Dermis blood vessel endothelial cell (primary cell): ENCODE measurements at places on chromosomes 13 and 19. TPM values are rescaled to one million over a fixed set of nuclear protein-coding genes. Genes with fewer than 3 reads are reported as not detected.

LYPD3 gene
- 0.17 and 0.33 TPM in 2 replicates for total RNA-seq

CAB39L gene
- 8.3 and 8.7 TPM in 2 replicates for total RNA-seq

TPTE2 gene
- total RNA-seq = not detected in 2 replicates

GARIN5A gene
- 0.05 and 0.17 TPM in 2 replicates for total RNA-seq

SELENOV gene
- total RNA-seq = not detected in 2 replicates

SOX21 gene
- 0.37 TPM in 1 of 2 replicates, not detected in the other for total RNA-seq

CEACAM7 gene
- total RNA-seq = 0.17 TPM in 1 of 2 replicates, not detected in the other

POU2F2 gene
- total RNA-seq = 0.17 and 0.56 TPM in 2 replicates

TEAD2 gene
- total RNA-seq = 74.7 and 101 TPM in 2 replicates

CACNG6 gene
- total RNA-seq = 0.84 and 0.85 TPM in 2 replicates

TMEM190 gene
- total RNA-seq = not detected in 2 replicates

F10 gene
- not detected in 2 replicates for total RNA-seq

PTPRS gene
- 17.5 and 26.2 TPM in 2 replicates for total RNA-seq

ZSCAN5B gene
- total RNA-seq = not detected in 2 replicates

BSPH1 gene
- not detected in 2 replicates for total RNA-seq

FKBP8 gene
- 216 and 253 TPM in 2 replicates for total RNA-seq

SULT2A1 gene
- total RNA-seq = not detected in 2 replicates

LILRA6 gene
- not detected in 2 replicates for total RNA-seq

NCR1 gene
- total RNA-seq = not detected in 2 replicates

TTC9B gene
- total RNA-seq = not detected in 2 replicates

CPB2 gene
- not detected in 2 replicates for total RNA-seq

ERCC2 gene
- 16.3 and 24.5 TPM in 2 replicates for total RNA-seq

SIGLEC14 gene
- not detected in 2 replicates for total RNA-seq

SYDE1 gene
- 22.5 and 22.6 TPM in 2 replicates for total RNA-seq

CEACAM21 gene
- 3.2 and 9.4 TPM in 2 replicates for total RNA-seq

COL4A2 gene
- 1,112 and 1,320 TPM in 2 replicates for total RNA-seq

VSTM1 gene
- total RNA-seq = not detected in 2 replicates

CDC37 gene
- 367 and 370 TPM in 2 replicates for total RNA-seq

PLEKHF1 gene
- total RNA-seq = 12.3 and 14.2 TPM in 2 replicates

RNF6 gene
- total RNA-seq = 54.3 and 80.6 TPM in 2 replicates

TDRD3 gene
- total RNA-seq = 12.5 and 17.4 TPM in 2 replicates

NLRP9 gene
- total RNA-seq = not detected in 2 replicates

ABCA7 gene
- 9.4 and 10.0 TPM in 2 replicates for total RNA-seq

SWSAP1 gene
- 0.79 and 0.85 TPM in 2 replicates for total RNA-seq

ZNF331 gene
- 9.0 and 14.3 TPM in 2 replicates for total RNA-seq

ZNF541 gene
- 0.33 and 1.2 TPM in 2 replicates for total RNA-seq

EDNRB gene
- total RNA-seq = 112 and 119 TPM in 2 replicates

MUC16 gene
- total RNA-seq = under 0.01 TPM in 1 of 2 replicates, not detected in the other

GRIK5 gene
- 0.05 and 0.17 TPM in 2 replicates for total RNA-seq

ZNF524 gene
- total RNA-seq = 12.3 and 14.8 TPM in 2 replicates

PEPD gene
- 70.5 and 78.8 TPM in 2 replicates for total RNA-seq

PTPRH gene
- 0.17 and 0.19 TPM in 2 replicates for total RNA-seq

EFNB2 gene
- 60.1 and 121 TPM in 2 replicates for total RNA-seq

BRD4 gene
- 10.9 and 21.3 TPM in 2 replicates for total RNA-seq

OVOL3 gene
- not detected in 2 replicates for total RNA-seq

SIGLEC10 gene
- not detected in 2 replicates for total RNA-seq

ZSCAN4 gene
- total RNA-seq = not detected in 2 replicates

CCL25 gene
- total RNA-seq = not detected in 2 replicates

KASH5 gene
- not detected in 2 replicates for total RNA-seq

FBXO17 gene
- 15.6 and 17.9 TPM in 2 replicates for total RNA-seq

MTRF1 gene
- 11.7 and 14.5 TPM in 2 replicates for total RNA-seq

ZNF324 gene
- total RNA-seq = 13.1 and 18.5 TPM in 2 replicates

PNMA8B gene
- total RNA-seq = under 0.01 and 0.17 TPM in 2 replicates

PTH2 gene
- total RNA-seq = not detected in 2 replicates

KLHL1 gene
- total RNA-seq = not detected in 2 replicates

MBD3L3 gene
- not detected in 2 replicates for total RNA-seq

OR7A5 gene
- not detected in 2 replicates for total RNA-seq

PGLYRP2 gene
- total RNA-seq = 0.05 TPM in 1 of 2 replicates, not detected in the other

RDH8 gene
- not detected in 2 replicates for total RNA-seq
